ENCODE measurements at places on chromosomes 7 and 10.

- no peak for DNase-seq
Observed at GRCh38 chr10:16987976-16988610, 141.5 kb downstream of the CUBN start.

DNA sequence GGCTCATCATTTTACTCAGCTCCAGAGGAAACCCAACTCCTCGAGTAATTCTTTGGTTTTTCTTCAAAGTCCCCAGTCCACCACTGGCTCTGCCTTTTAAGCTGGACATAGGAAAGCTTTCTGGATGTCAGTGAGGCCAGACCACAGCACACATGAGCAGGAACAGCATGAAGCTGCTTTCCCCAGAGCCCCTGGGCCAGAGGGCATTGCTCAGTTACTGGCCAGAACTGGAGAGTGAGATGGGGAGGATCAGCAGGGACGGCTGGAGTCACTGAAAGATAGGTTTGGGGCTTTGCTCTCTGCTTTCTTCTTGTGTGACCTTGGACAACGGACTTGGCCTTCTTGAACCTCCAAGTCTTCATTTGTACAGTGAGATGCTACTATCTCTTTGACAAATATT lies 43.1 kb downstream of the PARP12 start:
- no peak for DNase-seq

DNA sequence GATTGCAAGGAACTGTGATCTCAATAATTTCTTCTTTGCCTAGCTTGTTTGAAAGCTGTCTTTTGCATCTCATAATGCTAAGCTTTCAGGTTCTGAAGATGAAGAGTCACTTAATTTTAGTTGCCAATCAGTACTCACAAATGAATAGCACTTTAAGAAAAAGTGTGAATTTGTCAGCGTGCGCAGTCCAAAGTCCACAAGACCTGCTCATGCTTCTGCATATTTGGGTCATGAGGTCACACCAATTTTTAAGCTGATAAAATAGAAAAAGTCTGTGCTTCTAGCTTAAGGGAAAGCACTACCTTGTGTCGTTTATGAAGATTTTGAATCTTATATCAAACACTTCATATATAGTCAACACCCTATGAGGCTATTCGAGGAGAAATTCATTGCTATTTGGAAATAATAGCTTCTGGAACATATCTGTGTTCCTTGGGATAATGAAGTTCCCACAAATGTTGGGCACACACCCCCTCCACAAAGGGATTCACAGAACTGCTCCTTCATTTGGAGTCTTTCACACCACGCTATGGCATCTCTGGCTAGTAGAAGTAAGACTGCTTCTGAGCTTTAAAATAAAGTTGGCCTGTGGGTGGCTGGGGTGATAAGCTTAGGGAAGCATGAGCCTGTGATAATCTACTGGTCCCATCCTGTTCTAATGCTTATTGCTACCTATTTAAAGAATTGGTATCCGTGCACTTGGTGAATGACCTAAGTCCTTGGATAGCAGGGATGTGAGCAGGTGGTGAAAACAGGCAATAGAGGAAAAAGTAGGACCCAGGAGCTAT lies 33.3 kb downstream of the A1CF start:
- DNase-seq: no peak

DNA sequence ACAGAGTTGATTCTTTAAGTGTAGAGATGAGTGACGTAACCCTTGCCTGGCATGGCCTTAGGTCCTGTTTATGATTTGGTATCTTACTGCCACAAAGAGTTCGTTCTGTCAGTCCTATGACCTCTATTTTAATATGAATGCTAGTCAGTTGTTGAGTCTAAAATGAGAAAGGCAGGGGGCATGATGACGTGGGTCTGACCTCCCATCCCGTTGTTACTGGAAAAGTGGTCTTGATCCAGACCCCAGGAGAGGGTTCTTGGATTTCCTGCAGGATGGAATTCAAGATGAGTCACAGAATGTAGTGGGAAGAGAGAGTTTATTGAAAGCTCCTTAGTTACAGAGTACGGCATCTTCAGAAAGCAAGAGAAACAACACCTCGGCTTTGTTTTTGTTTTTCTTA lies 317.0 kb upstream of the COBL start:
- no peak for DNase-seq

DNA sequence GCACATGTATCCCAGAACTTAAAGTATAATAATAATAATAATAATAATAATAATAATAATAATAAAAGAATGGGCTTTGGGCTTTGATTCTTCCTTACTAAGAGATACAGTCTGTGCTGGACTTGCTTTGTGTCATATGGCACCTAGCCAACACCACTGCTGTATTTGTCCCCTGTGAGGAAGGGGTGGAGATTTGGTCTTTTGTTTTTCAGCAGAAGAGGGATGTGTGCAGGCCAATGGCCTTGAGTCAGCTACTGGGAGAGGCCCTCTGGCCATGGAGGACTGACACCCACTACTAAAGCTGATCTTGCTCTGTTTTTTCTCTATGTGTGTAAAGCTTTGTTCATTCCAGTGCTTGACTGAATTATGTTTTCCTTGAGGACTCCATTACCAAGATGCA lies 573.0 kb upstream of the PCDH15 start:
- no peak for DNase-seq
